ENCODE measurements at places on chromosomes 3 and 15. TPM values are rescaled to one million over a fixed set of nuclear protein-coding genes. Genes with fewer than 3 reads are reported as not detected.

The RNF168 gene
- total RNA-seq, result 30.9 TPM

The ATP8B4 gene
- not detected for total RNA-seq

The IGSF11 gene
- total RNA-seq, result 0.07 TPM

The CFAP44 gene
- 6.0 TPM for total RNA-seq

The GOLGA6B gene
- not detected for total RNA-seq

The GRIP2 gene
- not detected for total RNA-seq

The NTRK3 gene
- total RNA-seq, result not detected

The LRRC57 gene
- 28.4 TPM for total RNA-seq

The MNS1 gene
- total RNA-seq, result 1.6 TPM

The CCDC39 gene
- 0.14 TPM for total RNA-seq

The NDUFB5 gene
- 118 TPM for total RNA-seq

The LARP6 gene
- total RNA-seq, result 12.9 TPM

The BNC1 gene
- total RNA-seq, result 12.8 TPM

The SUSD5 gene
- 0.93 TPM for total RNA-seq
